NCI-H460 (cell line): ENCODE measurements at places on chromosomes 12 and 14.

DNA sequence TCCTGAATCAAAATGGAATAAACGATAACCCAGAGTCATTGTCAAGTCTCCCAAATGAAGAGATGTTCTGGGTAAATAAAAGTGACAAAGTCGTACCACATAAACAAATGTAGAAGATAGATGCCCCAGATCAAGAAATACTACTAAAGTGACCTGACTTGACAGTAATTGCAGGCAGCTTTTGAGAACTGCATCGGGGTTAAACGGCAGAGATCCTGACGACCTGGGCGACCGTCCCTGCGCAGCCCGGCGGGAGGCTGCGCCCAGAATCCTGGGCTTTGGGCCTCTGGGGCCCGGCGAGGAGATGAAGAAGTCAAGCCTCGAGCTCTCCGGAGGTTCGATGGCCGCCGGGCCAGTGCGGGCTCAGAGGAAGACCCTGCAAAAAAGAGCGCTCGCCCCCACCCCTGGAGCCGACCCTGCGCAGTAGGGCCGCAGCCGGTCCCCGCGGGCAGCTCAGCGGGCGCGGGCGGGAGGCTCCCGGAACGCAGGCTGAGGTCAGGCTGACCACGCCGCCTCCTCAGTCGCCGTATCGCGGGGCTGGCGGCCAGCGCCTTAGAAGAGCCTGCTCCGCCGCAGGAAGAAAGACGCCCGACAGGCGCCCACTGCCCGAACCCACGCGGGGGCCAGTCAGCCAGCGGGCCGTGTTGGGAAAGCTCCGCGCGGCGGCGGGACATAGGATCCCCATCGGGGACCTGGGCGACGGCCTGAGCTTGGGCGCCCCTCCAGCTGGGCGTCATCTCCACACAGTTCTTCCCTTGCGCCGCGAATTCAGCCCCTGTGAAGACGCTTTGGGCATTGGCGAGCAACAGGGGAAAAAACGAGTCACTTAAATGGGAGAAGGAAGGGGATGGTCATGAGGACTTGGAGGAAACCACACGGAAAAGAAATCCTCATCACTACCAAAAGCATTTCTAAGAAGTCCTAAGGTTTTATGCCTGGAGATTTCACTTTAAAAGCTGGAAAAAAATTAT is 16.0 kb downstream of the NKX2-1 start:
- DNase-seq, result no peak

DNA sequence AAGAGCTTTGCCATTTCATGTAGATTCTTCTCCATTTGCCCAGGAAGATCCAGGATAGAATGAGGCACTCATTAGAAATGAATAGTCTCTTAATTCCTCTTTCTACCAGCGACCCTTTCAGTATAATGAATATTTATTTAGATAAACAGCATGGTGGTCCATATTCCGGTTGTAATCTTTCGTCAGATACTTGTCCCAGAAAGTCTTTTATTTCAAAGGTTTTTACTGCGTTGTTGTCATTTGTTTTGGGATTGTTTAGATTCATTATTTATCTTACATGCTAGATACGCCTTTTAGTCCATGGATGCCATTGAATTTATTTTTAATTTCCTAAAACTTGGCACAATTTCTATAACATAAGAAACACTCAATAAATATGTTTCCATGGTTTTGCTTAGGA is 139.7 kb upstream of the FLRT2 start:
- DNase-seq, result no peak

GRCh38 chr14:33884916-33885315 is 66.0 kb downstream of the EGLN3 start:
- no peak for DNase-seq

GRCh38 chr12:122467983-122468382 is 32.7 kb downstream of the ZCCHC8 start:
- no peak for DNase-seq

DNA sequence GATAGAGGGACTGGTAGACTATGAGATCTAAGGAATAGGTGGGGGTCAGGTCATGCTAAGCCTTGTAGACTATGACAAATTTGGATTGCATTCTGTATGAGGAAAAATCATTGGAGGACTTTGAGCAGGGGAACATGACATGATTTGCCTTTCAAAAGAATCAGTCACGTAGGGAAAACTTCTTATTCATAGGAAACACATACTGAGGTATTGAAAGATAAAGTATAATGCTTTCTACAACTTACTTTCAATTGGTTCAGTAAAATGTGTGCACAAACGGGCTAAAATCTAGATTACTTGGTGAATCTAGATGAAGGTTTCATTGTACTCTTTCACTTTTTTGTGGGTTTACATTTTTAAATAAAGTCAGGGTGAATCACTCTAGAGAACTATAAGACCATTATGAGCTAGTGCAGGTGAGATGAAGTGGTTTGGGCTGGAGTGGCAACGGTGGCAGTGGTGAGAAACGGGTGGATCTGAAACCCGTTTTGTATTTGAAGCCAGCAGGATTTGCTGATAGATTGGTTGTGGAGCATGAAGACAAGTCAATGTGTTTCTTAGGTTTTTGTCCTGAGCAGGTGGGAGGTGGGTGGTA is 6.7 kb downstream of the BBS10 start:
- DNase-seq, result no peak

DNA sequence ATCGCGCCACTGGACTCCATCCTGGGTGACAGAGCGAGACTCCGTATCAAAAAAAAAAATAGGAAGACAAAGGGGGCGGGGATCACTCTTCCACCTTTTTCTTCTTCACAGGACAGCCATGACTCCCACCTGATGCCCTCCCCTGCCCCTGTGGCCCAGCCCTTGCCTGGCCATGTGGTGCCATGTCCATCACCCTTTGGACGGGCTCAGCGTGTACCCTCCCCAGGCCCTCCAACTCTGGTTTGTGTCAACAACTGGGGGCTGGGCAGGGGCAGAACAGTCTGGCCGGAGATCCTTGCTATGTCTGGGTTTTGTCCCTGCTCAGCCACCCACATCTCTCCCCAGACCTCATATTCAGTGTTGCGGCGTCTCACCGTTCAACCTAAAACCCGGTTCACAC is 5.8 kb downstream of the TROAP start:
- no peak for DNase-seq

- DNase-seq, result no peak
Measured at GRCh38 chr12:42767326-42767954, 177.9 kb upstream of the PRICKLE1 start.

DNA sequence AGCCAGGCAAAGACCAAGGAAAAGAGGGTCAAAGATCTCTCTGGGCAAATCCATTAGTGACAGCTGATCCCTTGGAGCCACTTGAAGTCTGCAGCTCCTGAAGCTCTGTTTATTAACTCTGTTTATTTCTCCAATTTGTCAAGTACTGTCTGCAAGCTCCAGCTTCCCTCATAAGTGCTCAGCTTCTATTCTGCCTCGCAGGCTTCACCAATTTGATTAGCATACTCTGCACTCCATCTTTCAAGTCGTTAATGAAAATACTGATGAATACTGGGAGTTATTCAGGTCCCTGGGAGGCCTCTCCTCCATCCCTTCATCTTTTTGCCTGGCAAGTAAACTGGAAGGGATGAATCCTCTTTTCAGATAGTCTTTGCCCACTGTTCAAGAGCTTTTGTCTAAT is 54.3 kb downstream of the TTC9 start:
- DNase-seq, result no peak

GRCh38 chr12:56304872-56305590 is 4.9 kb upstream of the CS start:
- no peak for DNase-seq

DNA sequence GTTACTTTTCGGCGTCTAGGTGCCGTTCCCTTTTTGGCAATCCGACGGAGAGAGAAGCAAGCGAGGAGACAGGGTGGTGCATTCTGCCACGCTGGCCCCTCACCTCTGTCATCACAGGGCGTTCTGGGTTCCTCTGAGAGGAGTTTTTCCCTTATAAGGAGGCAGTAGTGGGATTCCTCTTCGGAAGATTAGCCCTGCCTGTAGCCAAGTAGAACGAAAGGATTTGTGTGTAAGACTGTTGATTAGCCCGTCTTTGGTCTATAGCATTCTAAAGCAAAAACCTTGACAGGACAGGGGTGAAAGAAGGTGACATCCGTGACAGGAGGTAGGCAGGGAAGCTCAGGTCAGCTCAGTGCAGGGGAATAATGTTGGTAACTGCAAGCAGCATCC is 9.1 kb upstream of the NEMF start:
- DNase-seq, result peak; percentile 35

DNA sequence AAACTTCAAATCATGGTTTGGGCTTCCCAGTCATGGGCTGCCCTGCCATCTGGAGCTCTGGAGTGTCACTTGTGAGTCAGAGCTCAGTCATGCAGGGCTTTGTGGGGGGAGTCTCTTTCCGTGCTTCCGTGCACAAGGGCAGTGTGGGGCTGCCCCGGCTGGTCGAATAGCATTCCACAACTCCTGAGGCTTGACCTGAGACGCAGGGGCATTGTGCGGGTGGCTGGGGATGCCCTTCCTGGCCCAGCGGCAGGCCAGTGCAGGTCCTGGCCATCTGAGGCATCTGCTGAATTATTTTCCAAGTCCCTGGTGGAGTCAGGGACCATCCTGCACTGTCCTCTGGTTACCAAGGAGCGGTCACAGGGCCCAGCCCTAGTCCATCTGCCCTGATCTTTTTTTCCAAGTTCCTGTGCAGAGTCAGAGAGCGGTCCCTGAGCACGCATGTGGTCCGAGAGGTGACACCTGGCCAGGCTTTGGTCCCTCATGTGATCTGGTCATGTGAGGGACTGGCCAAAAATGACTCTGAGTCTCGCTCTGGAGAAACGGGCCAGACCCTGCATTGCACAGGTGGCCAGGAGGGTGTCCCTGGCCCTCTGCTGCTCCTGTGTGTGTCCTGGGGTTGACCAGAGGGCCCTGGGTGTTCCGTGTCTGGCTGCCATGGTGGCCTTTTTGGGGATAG is 167.0 kb upstream of the ALG10B start:
- no peak for DNase-seq

GRCh38 chr12:64080319-64081007 is 141.6 kb downstream of the KICS2 start:
- DNase-seq, result no peak

GRCh38 chr14:77542421-77543239 is 44.0 kb upstream of the ISM2 start:
- DNase-seq, result no peak

DNA sequence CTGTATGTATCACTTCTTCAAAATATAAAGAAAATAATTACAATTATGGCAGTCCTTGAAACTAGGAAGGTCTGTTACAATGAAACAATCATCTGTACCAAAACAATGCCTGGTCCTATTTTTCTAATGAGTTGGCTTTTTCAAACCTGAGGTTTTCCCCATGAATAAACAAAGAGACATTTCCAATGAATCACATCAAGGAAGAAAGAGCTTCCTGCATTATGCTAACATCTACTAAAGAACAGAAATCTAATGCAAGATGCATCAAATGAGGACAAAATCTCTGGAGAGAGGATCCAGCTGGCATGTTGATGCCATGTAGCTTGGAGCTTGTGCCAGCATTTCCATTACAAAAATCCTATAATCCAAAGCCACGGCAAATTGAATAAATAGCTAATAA is 29.3 kb downstream of the NIN start:
- no peak for DNase-seq
